ENCODE measurements at places on chromosomes 7 and 10.

DNA sequence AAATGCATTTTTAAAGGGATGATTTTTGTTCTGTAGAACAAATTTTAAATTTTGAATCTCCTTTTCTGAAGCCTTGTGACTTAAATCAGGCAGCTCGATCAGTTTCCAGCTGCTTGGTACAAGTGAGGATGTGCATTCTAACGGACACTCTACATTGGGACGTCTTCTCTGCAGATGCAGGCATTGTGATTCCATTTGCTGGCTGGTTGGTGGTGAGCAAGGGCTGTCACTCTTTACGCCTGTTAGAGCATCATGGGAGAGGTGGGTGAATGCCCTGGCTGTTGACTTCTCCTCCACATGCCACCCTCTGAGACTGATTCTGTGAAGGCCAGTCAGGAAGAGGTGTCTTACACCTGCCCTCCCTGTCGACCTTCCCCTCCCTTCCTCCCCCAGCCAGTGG, 240.5 kb upstream of the RNF32 start:
- DNase-seq: no peak

DNA sequence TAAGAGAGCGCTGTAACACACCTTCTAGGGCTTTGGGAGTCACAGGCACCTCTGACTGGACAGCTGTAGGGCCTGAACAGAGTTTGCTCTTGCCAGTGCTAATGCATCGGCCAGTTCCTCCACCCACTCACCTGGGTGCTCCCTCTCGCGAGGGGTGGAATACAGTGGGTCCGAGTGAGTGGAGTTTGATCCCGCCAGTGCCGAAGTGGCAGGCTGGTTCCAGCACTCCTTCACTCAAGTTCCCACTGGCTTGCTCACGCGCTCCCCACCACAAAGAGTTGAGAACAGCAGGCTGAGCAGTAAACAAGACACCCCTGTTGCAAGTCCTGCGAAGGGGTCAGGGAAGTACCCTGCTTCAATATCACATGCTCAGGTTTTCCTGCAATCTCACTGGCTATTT, 91.8 kb downstream of the SNX13 start:
- DNase-seq: no peak

DNA sequence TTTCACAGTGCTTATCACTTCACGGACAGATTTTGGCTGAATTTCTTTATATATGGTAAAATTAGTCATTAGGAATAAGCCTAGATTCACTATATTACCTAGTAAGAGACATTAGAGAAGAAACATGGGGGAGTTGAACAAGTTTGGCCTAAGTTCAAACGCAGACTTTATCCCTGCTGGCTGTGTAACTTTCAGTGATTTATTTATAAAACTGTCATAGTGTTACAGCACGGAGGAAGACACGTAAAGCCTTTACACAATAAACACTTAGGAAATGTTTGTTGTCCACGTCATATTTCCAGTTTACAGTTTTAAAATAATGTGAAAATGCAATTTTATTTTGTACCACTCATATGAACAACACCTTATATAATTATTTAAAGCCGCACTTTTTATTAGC, 661.5 kb downstream of the MAGI2 start:
- no peak for DNase-seq

- DNase-seq: peak; percentile 40
Measured at GRCh38 chr7:46583656-46584055, 662.6 kb upstream of the IGFBP3 start.

DNA sequence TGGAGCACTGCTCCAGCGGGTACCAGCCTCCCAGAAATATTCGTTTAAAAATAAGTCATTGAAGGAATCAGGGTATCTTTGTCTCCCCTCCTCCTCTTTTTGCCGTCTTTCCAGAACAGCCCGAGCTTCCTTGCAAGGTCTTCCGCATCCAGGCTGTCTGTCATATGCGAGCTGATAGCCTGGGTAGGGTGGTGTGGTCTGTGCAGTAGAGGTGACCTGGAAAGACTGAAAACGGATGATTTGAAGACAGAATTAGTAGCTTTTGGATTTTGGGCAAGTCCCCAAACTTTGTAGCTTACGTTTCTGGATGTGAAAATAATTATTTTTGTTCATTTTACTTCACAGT, 480 bp downstream of the VPS50 start:
- no peak for DNase-seq

DNA sequence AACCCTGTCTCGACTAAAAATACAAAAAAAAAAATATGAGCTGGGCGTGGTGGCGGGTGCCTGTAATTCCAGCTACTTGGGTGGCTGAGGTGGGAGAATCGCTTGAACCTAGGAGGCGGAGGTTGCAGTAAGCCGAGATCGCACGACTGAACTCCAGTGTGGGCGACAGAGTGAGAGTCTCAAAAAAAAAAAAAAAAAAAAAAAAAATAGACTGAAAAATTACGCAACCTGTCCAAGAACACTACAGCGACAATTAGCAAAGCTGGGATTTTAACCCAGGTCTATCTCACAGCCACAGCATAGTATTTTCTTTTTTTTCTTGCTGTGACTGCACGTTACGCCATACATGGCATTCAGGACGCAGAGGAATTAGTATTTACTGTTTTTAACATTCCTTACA, 1.1 kb upstream of the RABGEF1 start:
- DNase-seq: no peak

GRCh38 chr7:12477620-12478019, 74.0 kb upstream of the VWDE start:
- no peak for DNase-seq

GRCh38 chr10:19518632-19519031, 297.6 kb upstream of the PLXDC2 start:
- DNase-seq: no peak

- DNase-seq: peak; percentile 49
Measured at GRCh38 chr7:4237296-4238235, 444.5 kb upstream of the FOXK1 start.

DNA sequence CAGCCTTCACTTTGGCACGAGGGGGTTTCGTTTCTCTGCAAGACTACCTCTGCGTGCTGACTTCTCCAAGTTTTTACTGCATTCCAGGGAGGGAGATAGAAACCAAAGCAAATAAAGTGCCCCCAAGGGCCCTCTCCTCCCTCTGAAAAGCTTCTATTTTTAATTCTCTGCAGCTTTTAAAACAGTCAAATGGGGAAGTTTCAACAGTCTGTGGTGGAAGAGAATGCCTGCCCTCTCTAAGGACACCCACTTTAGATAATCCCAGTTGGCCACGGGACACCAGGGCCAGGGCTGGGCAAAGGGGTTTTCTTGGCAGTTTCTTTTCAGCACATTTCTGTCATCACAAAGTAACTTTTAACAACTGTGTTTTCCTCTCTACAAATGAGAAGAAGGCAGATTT, 386.7 kb upstream of the NPVF start:
- DNase-seq: no peak

- DNase-seq: no peak
Measured at GRCh38 chr7:43666938-43667337, 62.4 kb downstream of the COA1 start.

DNA sequence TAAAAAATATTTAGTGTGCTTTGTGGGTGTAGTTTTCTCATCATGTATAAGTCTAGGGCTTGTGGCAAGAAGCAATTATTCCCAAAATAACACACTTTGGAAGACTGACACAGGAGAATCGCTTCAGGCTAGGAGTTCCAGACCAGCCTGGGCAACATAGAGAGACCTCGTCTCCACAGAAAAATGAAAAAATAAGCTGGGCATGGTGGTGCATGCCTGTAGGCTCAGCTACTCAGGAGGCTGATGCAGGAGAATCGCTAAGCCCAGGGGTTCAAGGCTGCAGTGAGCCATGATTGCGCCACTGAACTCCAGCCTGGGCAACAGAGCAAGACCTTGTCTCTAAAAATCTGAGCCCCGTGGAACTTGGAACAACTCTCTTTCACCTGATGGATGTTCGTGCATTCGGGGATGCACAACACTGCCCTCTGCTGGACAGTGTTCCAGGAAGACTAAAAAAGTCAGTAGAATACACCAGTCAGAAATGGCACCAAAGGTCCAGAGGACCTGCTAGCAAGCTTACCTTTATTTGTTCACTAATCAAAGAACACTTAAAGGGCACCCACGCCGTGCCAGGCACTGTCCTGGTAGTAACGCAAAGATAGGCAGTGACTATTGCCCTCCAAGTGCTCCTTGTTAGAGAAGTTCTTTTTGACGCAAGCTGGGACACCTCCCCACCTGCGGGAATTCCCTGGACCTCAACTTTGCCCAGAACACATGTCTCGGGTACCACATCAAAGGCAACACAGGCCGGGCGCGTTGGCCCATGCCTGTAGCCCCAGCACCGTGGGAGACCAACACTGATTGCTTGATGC, 81.9 kb upstream of the CALN1 start:
- DNase-seq: peak; percentile 53

DNA sequence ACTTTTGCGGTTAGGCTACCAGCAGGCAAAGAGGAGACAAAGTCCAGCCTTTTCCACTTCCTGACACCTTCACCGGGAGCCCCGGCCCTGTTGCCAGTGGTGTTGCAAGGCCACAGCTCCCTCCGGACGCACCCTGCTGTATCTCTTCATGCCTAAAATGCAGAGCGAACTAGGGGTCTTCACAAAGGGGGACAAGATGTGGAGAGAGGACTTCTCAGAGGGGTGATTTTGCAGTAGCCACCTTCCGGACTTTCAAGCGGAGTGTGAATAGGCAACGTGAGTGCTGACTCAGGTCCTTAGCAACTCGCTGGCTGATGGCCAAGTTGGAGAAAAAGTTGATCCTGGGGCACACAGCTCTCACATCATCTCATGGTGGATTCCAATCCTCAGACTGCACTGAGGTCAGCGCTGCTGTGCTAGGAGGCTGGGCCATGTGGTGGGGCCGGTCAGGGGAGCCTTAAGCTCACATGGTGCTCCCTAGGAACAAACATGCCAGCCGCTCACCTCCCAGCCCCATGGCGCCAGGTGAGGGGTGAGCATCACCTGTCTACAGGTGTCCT, 166.3 kb downstream of the LCOR start:
- no peak for DNase-seq
